HuH-7 (cell line): ENCODE measurements at places on chromosomes 4 and X.
A peak's percentile ranks its signal among the peaks of the same experiment; 100 is the strongest.

- DNase-seq = no peak
These were observed 140.6 kb upstream of the SPRY1 start for GRCh38 chr4:123255971-123256370.

GRCh38 chr4:101367201-101367600, 19.9 kb upstream of the PPP3CA start:
- no peak for DNase-seq

DNA sequence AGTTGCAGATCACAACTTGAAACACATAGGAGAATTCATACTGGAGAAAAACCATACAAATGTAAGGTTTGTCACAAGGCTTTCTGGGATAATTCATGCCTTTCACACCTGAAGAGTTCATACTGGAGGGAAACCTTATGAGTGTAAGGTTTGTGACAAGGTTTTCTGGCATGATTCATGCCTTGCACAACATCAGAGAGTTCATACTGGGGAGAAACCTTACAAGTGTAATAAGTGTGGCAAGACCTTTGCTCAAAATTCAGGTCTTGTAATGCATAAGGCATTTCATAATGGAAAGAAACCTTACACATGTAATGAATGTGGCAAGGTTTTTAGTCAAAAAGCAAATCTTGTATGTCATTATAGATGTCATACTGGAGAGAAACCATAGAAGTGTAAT, 58.8 kb upstream of the ENPEP start:
- DNase-seq = no peak

DNA sequence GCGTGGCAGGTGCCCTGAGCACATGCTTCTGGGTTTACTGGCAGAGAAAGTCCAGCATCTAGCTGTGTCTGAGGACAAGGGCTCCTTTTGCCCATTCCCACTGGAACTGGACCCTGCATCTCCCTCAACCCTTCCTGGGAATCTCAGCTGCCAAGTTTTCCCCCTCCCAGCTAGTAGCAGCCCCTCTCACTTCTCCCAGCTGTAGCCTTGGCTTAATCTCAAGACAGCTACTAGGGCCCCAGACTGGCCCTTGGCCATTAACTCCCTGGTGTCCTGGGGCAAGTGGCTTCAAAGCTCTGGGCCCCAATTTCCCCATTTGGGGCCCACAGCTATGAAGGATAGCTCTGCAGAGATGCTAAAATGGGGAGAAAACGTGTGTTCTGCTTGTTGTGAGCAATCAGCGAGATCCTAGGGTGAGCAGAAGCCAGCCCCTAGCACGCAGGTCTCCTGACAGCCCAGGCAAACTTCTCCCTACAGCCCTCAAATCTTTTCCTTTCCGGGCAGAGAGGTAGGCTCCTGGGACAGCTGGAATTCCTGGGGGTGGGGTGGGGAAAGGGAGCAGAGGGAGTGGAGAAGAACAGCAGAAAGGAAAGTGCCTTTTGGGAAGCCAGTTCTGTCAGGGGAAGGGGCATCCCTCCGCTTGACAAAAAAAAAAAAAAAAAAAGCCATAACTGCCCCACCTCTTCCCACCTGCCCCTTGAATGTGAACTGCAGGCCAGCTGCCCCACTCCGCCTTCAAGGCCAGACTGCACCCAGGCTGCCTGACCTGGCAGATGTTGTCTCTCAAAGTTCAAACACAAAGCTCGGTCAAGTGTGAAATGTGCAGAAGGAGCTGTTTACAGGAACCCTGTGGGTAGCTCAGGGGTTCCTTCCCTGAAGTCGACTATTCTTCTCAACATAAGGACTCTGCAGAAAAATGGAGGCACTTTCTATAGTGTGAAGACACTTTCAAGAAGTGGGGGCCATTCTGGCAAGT, 16.6 kb downstream of the FGD1 start:
- DNase-seq = no peak

DNA sequence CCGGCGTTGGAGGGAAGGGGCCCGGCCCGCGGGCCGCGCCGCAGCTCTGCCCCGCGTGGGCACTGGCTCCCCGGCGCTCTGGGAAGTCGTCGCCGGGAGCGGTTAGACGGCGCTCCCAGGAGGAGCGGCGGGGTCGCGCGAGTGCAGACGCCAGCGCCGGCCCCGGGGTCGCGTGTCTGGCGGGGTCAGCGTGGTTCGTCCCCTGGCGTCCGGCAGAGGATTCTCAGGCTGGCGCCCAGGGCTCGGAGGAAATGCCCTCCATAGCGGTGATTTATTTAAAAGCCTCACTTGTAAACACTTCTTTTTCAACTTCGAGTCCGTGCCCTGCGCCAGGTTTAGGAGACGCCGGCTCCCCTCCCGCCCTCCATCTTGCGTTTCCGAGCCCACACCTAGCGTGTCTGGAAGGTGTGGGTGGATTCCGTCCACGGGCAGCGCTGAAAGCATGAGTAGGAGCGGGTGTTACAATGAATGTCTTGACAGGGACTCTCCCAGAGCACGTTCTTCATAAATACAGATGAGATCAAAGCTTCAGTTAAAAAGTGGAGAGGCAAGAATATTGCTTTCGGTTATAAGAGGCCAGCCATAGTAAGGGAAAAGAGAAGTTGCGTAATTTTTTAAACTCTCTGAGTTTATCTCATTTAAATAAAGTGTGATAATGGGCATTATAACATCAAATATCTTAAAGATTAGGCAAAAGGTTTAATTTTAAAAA, 692 bp downstream of the FAM241A start:
- DNase-seq = peak; percentile 43

GRCh38 chr4:42277291-42277690, 120.0 kb upstream of the SHISA3 start:
- no peak for DNase-seq

DNA sequence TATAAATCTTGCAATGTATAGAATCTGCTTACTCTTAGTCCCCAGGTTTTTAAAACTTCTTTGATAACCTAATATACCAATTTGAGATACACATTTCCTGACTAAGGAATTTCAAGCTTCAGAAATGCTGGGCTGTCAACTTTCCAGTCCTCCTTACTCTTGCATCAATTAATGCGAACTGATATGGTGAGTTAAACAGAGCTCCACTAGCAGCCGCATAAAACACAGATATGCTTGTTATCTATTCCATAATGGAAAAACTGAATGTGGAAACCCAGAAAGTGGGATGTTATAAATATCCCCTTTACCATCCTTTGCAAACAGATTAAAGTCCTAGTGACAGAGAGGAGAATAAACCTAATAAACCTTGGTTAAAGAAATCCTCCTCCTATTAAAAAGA, 1913.7 kb downstream of the STIM2 start:
- DNase-seq = no peak

DNA sequence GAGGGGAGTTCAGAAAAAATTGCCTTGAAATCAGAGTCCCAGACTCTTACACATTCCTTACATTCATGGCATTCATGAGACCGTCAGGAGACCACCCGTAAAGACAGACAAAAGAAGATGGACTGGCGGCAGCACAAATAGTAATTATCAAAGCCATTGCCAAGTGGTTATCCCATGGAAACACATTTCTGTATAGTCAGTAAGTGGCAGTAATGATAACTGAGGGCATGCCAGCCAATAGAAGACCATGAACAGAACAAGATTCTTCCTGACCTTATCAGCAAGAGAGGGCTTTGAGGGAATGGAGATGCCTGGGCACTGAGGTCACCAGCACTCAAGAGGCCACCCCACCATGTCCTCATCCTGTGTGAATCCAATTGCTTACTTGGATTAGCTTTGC, 121.7 kb upstream of the HCCS start:
- DNase-seq = no peak

GRCh38 chr4:163404580-163404979, 60.9 kb downstream of the NPY5R start:
- peak; percentile 7 for DNase-seq

GRCh38 chr4:53545942-53546581, 45.2 kb downstream of the LNX1 start:
- no peak for DNase-seq

DNA sequence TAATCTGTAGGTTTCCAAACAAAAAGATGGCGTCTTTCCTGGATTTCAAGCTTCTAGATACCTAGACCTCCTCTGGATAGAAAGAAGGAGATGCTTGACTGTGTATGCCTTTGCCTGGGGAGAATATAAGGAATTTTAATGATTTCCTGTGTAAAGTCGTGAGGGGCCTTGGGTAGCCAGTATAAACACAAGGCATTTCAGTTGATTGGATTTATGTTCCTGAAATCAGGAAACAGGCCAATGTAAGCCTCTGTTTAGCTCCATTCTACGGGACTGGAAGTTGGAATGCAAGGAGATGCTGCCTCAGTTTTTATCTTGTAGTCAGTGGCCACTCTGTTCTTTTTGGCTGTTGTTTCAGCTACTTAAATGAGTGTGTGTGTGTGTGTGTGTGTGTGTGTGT, 137.2 kb downstream of the GUCY2F start:
- no peak for DNase-seq

DNA sequence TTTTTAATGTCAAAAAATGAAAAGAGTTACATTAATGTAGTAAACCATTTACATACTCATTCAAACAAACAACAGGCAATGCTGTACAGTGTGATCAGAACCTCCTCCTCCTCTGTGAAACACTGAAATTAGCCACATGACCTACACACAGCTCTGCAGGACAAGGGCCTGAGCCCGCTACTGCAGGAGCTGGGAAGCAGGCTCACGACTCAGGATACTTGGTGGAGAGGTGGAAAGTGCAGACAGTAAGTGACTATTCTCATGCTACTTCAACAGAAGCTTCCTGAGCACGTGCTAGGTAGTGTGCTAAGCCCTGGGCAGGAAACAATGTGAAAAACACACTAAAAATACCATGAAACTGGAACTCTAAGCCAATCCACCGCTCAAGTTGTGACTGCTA, 56.8 kb downstream of the TAPT1 start:
- no peak for DNase-seq

GRCh38 chr4:184417802-184418511, 56.4 kb downstream of the IRF2 start:
- DNase-seq = no peak

DNA sequence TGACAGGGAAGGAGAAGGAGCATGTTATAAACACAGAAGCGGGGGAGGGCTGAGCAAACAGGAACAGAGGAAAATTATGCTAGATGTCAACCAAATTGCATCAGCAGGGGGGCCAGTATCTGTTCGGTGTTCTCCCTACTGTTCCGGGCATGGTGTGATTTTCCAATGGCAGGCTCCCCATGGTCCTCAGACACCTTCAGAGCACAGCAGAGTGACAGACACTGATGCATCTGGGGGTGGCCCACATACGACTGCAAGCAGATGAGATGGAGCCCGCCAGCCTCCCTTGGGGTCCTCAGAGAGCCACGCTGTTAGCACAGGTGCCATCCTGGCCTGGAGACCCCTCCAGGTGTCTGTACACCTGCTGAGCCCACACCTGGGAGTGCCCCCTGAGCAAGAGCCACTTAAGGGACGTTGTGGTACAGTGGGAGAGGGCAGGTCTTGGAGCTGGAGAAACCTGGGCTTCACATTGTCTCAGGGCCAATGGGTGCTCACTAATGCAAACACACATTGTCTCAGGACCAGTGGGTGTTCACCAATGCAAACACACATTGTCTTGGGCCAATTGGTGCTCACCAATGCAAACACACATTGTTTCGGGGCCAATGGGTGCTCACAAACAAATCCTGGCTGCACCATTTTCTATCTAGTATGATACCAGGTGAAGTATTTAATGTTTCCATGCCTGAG, 95.4 kb downstream of the SLC2A9 start:
- DNase-seq = no peak

DNA sequence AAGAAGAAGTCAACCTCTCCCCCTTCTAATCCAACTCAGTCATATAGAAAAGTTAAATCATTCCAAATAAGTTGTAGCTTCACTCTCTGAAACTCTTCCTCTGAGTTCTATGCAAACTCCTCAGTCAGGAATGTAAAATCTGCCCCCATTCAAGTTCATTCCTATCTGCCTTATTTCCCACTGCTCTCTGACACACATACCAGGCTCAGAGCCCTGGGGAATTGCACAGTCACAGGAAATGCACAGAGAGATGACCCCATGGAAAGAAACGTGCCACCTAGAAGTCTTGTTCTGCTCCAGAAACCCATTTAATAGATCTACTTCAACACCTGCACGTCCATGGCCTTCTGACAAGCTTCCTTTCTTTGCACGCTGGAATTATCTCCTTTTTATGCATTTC, 236.0 kb upstream of the VCX3A start:
- no peak for DNase-seq

GRCh38 chr4:5800496-5800895, 89.5 kb downstream of the EVC start:
- no peak for DNase-seq

DNA sequence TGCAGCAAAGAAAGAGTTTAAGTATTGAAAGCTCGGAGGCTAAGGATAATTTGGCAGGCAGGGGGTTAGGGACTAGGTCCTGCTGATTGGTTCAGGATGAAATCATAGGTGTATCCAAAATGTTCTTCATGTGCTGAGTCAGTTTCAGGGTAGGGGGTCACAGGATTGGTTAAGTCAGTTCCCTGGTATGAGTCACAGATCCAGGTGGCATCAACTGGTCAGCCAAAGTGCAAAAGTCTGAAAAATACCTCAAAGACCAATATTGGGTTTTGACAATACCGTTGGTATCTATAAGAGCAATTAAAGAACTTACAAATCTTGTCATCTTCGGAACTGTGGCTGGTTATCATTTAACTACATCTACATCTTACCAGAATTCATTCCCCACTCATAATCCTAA, 25.6 kb upstream of the PRDM8 start:
- no peak for DNase-seq

DNA sequence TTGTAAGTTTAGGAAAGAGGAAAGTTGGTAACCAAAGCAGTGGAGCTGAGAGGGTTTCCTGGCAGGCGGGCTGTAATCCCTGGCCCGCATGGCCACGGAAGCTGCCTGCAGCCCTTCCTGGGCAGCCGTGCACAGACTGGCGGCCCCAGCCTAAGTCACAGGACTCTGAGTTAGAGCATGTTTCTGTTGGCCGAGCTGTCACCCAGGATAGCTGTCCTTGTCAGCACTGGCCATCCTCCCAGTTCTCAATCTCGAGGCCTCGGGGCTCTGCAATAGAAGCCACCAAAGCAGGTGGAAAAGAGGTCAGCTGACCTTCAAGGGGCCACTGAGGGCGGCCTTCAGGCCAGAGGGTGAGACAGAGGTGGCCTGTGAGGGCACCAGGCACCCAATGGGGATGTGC, 20.5 kb downstream of the PNMA6E start:
- no peak for DNase-seq

GRCh38 chr4:41057467-41057866, 156.9 kb downstream of the APBB2 start:
- DNase-seq = no peak

- DNase-seq = no peak
These were observed 100.2 kb downstream of the PDLIM5 start for GRCh38 chr4:94551643-94552564.

DNA sequence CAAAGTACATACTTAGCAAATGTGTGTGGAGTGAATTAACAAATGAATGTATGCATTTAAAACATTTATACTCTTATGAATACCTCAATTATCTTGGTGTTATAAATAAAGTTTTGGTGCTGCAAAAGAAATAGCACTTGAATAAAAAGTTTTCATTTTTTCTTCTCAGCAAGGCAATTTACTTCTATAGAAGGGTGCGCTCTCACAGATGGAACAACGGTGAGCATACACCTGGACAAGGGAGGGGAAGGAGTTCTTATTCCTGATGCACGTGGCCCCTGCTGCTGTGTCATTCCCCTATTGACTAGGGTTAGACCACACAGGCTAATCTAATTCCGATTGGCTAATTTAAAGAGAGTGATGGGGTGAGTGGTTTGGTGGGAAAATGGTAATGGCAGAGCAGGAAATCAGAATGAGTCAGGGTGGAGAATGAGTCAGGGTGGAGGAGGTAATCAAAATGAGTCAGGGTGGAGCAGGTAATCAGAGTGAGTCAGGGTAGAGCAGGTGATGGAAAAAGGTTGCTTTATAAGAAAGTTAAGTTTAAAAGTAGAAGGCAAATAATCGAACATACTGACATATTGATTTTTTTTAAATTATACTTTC, 28.2 kb upstream of the PGK1 start:
- DNase-seq = no peak

GRCh38 chrX:40050532-40050931, 47.2 kb downstream of the BCOR start:
- no peak for DNase-seq
